ENCODE measurements at places on chromosomes 16 and 17.

- no peak for DNase-seq
Measured at GRCh38 chr17:36703860-36704266, 102.5 kb downstream of the MRM1 start.

DNA sequence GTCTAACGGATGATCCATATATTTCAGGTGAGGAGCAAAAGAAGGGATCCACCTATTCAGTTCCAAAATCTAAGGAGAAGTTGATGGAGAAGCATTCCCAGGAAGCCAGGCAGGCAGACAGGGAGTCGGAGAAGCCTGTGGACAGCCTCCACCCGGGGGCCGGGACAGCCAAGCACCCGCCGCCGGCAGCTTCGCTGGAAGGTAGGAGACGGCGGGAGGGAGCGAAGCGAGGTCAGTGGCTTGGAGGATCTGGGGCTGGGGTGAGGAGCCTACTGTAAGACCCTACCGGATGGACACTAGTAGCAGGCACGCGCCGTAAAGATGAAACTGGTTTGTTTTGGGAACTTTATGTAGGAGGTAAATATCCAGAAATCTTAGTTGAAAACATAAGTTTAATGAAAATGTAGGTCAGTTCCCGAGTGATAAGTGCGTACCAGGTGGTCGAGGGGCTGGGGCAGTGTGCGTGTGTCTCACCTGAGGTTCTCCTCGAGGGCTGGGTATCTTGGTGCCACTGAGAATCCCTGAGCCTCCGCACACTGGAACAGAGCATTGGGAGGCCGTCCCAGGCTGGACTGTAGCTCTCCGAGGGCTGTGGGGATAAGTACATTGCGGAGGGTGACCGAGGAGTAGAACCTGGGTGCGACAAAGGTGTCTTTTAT is 714 bp downstream of the SPATA33 start:
- no peak for DNase-seq

GRCh38 chr17:40561871-40562611 is 3.2 kb downstream of the CCR7 start:
- no peak for DNase-seq

DNA sequence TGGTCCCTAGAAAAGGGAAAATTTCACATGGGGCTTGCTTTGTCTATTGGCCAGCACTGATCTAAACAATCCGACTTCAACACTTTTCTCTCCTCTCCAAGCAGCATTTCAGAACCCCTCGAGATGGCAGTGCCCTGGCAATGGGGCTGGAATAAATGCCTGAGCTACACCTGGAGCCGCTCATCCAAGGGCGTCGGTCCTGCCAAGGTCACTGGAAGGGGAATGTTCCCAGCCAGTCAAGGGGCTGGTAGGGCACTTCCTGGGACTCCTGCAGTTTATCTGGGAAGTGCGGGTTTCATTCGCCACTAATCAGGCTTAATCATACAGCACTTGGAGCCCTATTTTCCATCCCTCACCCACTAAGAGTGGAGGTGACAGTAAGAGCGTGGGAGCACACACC is 17.1 kb downstream of the MEAK7 start:
- no peak for DNase-seq

DNA sequence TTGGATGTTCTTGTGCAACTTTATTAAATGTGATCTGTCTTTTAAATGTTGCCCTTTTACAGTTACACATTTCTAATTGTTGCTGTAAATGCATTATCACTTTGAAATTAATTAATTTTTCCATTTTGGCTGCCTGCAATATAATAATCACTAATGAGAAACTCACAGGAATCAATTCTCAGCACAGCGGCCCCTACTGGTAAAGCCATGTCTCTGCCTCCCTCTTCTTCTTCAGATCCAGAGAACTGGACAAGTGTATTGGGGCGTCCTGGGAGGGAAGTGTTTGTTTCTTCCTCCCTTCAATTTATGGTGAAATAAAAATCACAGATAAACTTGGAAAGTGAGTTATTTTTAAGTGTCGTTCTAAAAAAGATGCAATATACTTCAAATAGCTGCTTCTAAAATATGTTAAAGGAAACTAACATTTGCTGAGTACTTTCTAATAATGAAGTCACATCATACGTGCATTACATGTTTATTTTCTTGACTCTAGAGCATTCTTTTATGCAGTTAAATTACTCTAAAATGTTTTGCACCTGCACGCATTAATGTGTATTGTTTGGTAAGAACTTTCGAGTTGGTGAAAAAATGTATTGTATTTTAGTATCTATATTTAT is 338.0 kb downstream of the WWOX start:
- DNase-seq: no peak

- DNase-seq: no peak
Measured at GRCh38 chr16:57578521-57579360, 36.3 kb downstream of the ADGRG5 start.

DNA sequence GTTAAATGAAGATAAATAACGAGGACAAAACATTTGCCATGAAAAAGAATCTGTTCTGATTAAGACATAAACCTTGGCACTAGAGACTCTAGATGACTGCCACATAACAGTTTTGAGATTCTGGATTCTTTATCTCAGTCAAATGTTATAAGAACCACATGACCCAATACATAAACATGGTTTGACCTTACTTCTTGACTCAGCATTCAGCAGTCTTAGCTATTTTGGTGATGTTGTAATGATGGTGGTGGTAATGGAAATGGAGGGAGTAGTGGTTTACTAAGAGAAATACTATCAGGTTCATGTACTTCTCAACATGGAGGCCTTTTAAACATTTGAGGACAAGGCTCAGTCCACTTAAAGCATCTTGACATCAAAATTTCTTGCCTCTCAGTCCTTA is 925.4 kb downstream of the CDH11 start:
- no peak for DNase-seq

DNA sequence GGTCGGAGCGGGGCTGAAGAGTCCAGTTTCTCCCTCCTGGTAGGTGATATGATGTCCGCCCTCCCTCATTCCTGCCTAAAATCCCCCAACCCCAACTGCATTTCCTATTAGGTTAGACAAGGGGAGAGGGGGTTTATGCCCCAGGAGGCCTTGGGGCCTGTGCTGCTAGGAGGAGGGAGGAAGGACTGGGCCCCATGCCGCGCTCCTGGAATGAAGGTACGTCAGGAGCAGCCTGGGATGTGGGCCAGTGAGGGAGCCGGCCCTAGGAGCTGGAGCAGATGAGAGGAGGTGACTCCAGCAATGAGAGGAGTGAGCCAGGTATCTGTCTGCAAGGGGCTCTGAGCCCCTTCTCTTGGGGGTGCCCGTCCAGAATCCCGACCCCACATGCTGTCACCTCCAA is 46.9 kb upstream of the CDC42EP4 start:
- no peak for DNase-seq

DNA sequence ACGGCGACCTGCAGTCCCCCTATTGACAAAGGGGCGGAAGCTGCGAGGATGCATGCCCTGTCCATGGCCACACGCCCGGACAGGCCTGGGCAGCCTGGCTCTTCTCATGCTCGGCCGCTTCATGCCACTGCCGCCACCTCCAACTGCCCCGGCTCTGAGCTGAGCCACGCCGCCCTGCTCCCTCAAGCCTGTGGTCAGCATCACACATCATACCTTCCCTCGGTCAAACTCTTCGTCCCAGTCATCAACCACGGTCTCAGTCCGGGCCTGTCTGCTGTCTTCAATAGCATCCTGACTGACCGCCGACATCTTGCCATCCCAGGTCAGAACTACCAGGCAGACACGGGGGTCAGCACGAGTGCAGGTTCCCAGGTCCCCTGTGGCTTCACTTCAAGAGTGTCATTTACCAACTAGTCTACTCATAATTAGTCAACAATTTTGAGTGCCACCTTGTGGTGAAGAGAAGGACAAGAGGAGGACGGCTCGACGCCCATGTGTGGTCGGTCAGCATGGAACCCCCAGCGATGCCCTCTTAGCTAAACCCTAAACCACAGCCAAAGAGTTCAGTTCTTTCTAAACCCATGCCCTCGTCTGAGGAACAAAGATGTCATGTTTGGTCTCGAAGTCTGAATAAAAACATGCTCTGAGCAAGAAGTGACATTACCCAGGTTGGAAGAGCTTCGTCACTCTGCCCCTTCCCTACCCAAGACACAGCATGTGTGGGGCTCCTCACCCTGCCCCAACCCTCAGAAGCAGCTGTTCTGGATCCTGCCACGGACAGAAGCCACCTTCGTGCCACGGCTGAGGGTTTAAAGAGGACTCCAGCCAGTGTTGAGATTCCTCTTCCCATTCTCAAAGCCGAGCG is 16.9 kb upstream of the CYTH1 start:
- no peak for DNase-seq

DNA sequence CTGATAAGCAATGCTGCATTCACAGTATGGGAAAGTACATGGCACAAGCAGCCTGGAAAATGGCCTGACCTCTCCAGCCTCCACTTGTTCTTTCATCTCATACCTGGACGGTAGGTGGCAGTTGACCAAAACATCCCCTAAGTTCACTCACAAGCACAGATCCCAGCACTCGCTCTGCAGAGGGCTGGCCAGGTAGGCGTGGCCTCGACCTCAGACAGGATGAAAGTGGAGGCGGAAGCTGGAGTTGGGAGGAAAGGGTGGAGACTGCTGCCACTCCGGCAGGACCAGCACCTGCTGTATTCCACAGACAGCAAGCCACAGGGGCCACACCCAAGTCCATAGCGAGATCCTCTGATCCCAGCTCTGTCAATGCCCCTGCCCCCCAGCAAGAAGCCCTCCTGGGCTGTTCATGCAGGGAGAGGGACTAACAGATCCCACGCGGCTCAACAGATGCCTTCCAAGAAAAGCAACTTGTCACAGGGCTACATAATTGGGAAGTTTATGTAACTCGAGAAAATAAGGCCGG is 31.3 kb downstream of the ZCCHC14 start:
- no peak for DNase-seq

- DNase-seq: peak; percentile 74
Measured at GRCh38 chr17:2244545-2245525, 58.8 kb downstream of the SMG6 start.

- DNase-seq: no peak
Measured at GRCh38 chr17:10812674-10813073, 8.8 kb upstream of the TMEM238L start.

All from astrocyte of the cerebellum (primary cell).